Left hindlimb (tissue), 1 donor: ENCODE measurements at places on chromosomes 16 and 17.
A peak's percentile ranks its signal among the peaks of the same experiment; 100 is the strongest.

DNA sequence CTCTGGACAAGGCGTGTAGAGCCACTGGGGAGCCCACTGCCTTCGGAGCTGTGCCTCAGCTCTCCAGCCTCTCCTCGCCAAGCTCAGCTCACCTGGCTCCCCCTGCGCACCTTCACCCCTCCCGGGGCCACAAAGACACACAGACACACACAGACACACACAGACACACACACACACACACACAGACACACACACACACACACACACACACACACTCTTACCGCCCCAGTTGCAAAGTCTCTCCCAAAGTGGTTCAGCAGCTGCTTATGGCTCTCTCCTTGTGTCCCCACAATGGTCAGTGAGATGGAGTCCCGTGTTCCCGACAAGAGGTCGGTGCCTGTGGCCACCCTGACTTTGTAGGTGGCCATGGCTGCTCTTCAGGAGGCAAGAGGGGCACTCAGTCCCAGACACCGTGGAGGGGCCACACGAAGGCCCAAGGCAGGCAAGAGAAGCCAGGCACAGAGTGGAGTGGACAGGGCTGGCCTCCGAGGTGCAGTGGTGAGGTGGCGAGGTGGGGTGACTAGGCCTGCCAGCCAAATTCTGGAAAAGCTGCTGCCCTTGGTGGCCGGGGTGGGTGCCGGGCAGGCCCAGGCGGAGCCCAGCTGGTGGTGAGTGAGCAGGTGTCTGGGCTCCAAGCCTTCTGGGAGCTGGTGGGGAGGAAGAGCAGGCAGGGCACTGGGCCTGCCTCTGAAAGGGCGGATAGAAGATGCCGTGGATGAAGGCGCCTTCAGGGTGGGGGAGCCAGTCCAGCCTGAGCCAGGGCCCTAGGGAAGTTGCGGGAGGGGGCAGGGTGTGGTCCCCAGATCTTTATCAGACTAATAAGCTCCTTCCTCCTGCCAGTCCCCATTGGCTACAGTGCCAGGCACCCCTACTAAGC lies at the start of gene ALOX12B:
Gene ALOX12B, minus strand, starts transcription at position 642 of the 877 bp plus-strand sequence. Its CDS starts 274 bp downstream, at position 368.
- DNase-seq: no peak

DNA sequence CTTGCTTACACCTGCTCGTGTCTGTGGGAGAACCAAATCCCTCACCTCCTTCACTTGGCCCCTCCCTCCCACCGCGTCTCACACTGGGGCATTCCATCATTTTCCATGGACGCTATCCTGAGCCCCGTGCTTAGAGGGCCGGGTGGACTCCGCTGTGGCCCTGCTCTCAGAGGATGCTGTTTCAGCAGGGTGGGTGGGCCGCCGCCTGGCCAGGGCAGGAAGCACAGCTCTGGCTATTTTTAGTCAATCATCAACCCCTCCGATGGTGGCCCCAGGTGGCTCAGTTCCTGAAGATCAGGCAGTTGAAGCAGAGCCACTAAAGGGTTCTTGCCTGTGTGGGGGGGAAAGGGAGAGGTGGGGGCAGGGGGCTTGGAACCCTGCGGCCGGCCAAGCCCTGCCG lies 230.3 kb downstream of the ENGASE start:
- no peak for DNase-seq

DNA sequence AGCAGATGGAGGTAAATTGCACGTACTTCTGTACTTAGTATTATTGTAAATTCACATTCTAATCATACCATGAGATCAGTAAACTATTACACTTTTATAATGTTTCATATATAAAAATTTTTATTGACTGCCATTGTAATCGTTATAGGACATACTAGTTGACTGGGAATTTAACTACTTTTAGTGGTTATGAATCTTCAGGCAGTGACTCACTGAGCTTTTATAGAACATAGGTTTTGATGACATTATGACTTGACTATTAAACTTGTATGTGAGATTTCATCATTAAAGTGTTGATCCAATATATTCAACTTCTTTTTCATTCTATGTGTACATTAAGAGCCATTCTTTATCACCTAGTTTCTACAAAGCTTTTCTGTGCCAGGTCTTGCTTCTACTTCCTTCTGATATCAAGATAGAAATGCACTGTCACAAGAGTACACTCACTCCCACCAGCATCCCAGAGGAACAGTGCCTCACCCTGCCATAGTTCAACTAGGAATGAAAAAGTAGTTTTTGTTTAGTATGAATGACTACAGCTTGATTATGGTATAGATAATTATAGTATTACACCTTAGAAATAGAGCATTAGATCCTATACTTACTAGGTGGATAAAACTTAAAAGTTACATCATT lies 142.4 kb upstream of the RBL2 start:
- no peak for DNase-seq

- peak; percentile 42 for DNase-seq
These were observed 91.6 kb upstream of the DNAH9 start for GRCh38 chr17:11506635-11507034.

- DNase-seq: no peak
These were observed 44.8 kb upstream of the FBXO47 start for GRCh38 chr17:39011907-39012468.

DNA sequence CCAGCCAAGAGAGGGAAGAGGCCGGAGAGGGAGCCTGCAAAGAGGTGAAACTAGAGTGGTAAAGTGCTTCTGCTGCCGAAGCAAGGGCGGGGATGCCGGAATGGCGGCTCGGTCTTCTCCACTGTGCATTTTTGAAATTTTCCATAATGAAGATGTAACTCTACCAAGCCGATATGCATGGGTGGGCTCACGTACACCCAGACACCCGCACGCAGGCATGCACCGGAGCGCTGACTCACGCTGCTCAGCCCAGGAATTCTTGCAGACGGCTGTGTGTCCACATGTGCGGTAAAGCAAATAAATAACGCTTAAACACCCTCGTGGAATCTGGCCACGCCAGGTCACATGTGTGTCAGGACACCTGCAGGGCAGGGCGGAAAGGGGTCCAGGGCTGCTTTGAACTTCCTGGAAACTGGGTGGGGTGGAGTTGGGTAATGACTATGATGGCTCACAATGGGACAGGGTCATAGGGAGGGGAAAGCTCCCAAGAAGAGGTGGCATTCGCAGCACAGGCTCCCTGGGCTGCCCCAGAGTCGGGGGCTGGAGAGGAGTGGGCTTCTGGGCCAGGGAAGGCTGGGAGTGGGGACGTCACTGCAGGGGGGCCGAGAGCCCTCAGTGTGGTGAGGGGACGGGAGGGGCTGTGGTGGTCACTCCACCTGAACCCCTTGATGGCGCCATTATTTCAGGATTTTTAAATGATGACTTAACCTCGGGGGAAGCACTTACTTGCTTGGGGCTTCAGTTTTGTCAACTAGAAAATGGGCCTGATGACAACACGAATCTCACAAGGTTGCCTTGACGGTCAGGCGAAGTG lies 265.5 kb downstream of the PARN start:
- no peak for DNase-seq

- DNase-seq: no peak
These were observed 412.4 kb upstream of the ERCC4 start for GRCh38 chr16:13507530-13507929.

DNA sequence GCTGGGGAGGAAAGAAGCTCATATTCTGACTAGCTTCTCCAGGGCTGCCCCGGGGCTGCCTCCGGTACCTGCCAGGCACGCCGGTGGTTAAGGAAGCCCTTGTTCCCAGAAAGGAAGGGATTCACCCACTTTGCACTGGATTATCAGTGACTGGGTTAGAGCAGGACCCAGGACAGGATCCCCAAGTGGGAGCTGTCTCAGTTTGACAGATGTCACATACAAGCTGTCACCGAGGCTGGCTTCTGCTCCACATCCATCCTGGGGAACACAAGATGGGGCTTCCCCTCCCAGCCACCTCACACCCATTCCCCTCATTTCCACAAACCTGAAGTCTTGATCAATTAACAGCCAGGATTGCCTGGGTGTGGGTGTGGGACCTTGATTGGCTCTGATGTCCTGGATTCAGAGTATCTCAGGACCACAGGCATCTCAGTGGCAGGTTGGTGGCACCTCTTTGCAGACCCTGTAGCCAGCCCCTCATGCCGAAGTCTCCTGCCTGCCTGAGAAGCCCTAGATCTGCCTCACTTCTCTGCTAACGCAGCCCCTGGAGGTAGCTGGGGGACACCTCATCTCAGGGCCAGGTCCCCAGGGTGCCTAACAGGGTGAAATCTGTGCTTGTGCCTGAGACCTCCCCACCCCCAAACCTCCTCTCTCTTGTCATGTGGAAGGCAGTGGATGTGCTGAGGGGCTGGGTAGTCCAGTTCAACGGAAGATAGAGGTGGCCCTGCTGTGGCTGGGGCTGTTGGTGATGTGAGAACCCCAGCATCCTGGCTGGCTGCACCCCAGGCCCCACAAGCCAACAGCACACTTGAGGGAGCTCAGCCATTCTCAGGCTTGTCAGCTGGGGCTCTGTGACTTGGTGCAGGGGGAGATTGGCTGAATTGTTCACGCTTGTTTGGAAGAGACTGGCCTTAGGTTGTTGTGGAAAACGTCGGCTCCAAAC lies 1.4 kb downstream of the CACNG5 start:
- DNase-seq: no peak

- DNase-seq: no peak
These were observed 63.1 kb downstream of the SHISA9 start for GRCh38 chr16:12964461-12964860.

- no peak for DNase-seq
These were observed 15.8 kb downstream of the PLCD3 start for GRCh38 chr17:45116434-45117016.

- peak; percentile 69 for DNase-seq
These were observed 22.6 kb downstream of the ZFHX3 start for GRCh38 chr16:73025151-73025855.

- DNase-seq: no peak
These were observed 24.4 kb downstream of the TRIM16 start for GRCh38 chr17:15659663-15660062.

- no peak for DNase-seq
These were observed 41.6 kb downstream of the USP10 start for GRCh38 chr16:84741340-84741830.

- DNase-seq: no peak
These were observed 117.9 kb upstream of the TNRC6C start for GRCh38 chr17:77840513-77841165.

- DNase-seq: no peak
These were observed 31.4 kb upstream of the MEAK7 start for GRCh38 chr16:84535851-84536250.

DNA sequence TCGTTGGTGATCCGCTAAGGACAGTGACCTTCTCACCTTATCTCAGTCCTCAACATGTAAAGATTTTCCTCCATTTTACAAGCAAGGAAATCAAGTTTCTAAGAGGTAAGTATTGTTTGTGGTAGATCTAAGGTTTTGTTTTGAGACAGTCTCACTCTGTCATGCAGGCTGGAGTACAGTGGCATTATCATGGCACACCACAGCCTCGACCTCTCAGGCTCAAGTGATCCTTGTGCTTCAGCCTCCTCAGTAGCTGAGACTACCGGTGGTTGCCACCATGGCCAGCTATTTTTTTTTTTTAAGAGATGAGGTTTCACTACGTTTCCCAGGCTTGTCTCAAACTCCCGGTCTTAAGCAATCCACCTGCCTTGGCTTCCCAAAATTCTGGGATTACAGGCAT lies 34.9 kb downstream of the PRKCA start:
- DNase-seq: no peak

- DNase-seq: no peak
These were observed 3.9 kb upstream of the NLRC5 start for GRCh38 chr16:56985288-56985961.

- peak; percentile 16 for DNase-seq
These were observed 352.4 kb downstream of the C16orf95 start for GRCh38 chr16:86964796-86965241.

- DNase-seq: no peak
These were observed 363.2 kb downstream of the SNX29 start for GRCh38 chr16:12339686-12340085.

DNA sequence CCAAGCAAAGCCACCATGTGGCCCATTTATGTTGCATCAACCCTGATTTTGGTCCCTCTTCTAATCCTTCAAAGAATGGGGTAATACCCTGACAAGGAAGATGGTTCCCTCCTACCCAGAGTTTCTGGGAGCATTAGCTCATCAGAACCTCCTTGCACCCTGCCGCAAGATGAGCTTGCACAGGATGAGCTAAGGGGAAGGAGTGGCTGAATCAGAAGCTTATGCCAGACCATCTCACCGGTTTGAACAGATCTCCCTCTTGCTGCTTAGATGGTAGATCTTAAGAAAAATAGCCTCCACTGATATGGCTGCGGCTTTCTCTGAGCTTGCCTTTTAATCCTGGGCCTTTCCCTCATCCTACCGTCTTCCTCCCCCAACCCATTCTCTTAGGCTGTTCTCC lies 175.1 kb downstream of the SOX9 start:
- no peak for DNase-seq

DNA sequence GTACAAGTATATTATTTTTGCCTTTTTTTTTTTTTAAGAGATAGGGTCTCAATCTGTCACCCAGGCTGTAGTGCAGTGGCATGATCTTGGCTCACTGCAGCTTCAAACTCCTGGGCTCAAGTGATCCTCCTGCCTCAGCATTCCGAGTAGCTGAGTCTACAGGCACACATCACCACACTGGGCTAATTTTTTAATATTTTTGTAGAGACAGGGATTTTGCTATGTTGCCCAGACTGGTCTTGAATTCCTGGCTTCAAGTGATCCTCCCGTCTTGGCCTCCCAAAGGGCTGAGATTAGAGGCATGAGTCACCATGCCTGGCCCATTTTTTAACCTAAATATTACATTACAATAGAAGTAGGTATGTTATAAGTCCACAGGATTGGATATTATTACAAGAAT lies 3.2 kb downstream of the TERB1 start:
- no peak for DNase-seq

DNA sequence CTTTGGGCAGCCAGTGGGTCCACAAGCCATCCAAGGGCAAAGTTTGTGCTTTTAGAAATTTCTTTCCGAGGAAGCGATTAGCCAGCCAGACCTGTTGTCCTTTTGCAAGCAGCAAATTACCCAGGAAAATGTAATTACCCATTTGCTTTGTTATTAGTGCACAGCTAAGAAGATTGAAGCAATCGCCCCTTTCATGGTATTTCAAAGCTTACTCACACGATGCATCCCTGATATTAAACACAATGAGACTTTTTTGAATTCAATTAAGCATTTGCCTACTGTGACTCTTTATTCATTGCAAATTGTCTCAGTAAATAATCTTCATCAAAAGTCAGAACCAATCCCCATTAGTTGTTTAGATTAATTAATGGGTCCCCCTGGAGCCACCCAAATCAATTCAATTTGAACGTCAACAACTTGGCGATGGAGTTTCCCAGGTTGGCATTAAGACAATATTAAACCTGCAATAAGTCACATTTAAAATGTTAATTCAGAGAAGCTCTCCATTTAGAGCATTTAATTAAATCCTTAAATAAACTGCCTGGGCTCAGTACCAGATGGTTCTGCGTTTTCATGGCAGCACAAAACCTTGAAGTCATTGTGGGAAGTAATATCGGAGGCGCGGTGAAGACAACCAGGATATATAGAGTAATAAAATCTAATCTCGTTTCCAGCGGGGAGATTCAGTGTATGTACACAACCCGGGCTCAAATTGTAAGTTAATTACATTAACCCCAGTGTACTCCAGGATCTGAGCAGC lies 366.2 kb upstream of the TNRC6C start:
- no peak for DNase-seq

DNA sequence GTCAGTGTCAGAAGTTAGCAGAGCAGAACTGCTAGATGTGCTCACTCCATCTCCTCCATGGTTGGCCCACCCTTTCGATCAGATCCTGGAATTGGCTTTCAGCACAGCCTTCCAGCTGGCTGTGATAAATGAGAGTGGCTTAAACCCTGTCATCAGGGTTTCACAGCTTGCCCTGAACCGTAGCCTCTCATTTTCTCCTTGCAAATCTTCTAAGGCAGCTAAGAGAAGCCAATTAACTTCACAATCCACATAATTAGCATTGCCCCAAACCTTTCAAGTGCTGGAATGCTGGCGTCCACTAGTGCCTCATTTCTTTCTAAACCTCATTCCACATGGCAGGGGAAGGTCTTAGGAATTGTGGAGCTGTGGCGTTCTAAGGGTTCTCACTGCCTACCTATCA lies 21.7 kb downstream of the MILR1 start:
- no peak for DNase-seq
